Ascending aorta (tissue), 2 donors: ENCODE measurements at places on chromosomes 3 and 15. TPM values are rescaled to one million over a fixed set of nuclear protein-coding genes. Genes with fewer than 3 reads are reported as not detected.

ADAMTS17 gene
- 2.8 TPM for total RNA-seq

ZMYND10 gene
- not detected for total RNA-seq

APOD gene
- 236 TPM for total RNA-seq

VEPH1 gene
- total RNA-seq: 2.2 TPM

ARRDC4 gene
- total RNA-seq: 29.7 TPM

ABI3BP gene
- total RNA-seq: 54.2 TPM

BOC gene
- total RNA-seq: 31.3 TPM

TRAT1 gene
- 3.7 TPM for total RNA-seq

SPATA12 gene
- not detected for total RNA-seq

CA12 gene
- total RNA-seq: 10.7 TPM

P4HTM gene
- 71.9 TPM for total RNA-seq

ALDH1A3 gene
- total RNA-seq: 10.9 TPM

AMOTL2 gene
- 156 TPM for total RNA-seq

C3orf20 gene
- not detected for total RNA-seq

AQR gene
- total RNA-seq: 17.5 TPM

GPR160 gene
- 7.3 TPM for total RNA-seq

SYNPR gene
- not detected for total RNA-seq

ADCY5 gene
- 32.2 TPM for total RNA-seq

LSG1 gene
- 9.4 TPM for total RNA-seq

GP5 gene
- total RNA-seq: 0.11 TPM

CHL1 gene
- total RNA-seq: 0.53 TPM

DNA sequence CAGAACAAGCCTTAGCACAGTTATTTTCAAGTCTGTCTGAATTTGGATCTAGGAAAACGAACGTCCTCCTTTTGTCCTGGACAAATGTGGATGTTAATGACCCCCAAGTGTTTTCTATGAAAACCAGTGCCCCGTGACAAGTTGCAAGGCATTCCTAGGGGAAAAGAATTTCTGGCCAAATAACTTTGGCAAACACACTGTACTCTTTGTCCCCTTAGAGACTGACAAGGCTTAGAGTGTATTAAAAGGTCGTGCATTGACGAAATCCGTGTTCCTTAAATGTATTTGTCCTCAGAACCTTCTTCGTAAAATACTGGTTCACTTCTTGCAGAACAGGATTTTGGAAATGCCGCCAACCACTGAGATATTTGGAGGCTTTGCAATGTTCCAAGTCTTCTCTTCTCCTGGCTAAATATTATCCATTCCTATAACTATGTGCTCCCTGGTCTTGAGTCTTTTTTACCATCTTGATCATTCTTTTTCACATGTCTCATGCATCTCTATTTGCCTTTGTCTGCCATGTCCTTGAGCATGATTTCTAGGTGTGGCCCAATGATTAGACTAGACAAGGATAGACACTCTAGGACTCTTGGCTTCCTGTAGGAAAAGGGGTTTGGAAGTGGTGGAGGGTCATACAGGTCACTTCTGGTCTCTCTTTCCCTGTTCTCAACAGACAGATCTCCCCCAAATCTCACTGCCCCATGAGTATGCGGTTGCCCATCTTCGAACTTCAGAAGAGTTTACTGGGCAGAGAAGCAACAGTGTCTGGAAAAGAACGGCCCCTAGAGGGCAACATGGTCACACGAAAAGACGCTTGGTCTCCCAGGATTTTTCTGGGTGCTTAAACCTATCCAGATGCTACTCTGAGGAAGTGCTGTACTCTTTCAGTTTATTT is 117.5 kb downstream of the EDEM1 start:
- no peak for DNase-seq

DNA sequence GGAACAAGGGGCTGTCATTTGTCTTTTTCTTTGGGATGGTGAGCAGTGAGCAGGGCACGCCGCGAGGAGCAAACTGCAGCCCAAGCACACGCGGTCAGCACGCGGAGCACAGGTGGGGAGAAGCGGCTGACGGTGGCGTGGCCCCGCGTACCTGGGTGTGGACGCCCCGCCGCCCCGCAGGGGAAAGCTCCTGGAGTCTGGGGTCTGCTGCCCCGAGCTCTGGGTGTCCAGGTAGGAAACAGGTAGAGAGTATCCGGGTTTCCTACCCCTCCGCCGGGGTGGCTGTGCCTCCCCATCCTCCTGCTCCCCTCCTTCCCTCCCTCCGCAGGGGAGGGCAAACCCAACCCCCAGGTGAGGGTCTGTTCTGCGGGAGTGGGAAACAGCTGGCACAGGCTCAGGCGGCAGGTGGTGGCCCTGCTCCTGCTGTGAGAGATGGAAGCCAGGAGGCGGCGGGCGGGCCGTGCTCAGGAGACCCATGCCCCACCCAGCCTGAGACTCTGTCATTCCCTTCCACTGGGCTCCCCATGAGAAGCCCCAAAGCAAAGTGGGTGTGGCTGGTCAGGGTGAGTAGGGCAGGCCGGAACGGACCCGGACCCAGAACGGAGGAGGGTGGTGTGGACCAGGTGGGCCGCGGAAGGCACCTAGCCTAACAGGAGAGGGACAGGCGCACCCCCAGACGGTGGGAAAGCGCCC is 56.9 kb upstream of the CGNL1 start:
- DNase-seq: no peak

DNA sequence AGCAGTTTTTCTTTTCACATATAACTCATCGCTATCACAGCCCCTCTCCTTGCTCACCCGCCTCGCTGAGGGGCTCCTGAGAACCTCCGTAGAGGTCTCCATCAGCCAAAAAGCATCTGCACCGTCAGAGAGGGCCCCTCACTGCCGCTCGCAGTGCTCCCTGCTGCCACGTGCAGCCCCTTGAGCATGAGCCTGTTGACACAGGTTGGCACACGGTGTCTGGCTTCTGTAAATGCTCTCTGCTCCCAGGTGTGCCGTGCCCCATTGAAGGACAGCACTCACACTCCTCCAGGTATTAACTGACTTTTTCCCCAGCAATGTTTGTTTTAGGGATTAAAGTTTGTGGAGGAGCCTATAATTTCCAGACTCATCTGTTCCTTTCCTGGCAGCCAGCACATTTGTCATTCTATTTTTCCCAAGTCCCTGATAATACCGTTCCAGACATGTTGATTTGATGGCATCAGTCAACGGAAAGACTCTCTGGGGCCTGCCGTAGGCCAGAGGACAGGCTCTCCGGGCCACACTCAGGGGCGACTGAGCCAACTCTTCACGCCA is 2.1 kb upstream of the FURIN start:
- no peak for DNase-seq

GRCh38 chr3:58322793-58323192 is 9.9 kb upstream of the PXK start:
- no peak for DNase-seq

DNA sequence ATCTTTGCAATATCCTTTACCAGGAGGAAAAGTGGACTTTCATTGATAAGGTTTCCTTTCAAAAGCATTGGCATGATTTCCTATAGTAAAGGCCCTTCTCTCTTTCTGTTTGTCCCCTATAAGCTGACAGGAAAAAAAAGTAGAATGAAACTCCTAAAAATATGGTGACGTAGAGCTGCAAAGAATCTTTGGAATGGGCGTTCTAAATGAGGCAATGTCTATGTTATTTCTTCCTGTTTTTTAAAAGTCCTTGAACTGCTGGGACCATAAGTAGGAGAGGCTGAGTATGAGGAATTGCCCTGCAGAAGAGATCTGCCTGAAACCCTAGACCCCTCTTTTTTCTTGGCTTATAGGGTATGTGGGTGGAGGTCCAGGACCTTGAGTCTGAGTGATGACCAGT is 17.2 kb downstream of the ST3GAL6 start:
- DNase-seq: no peak

- no peak for DNase-seq
Observed at GRCh38 chr3:44411031-44411645, 66.3 kb downstream of the ZNF445 start.

GRCh38 chr3:101635954-101636798 is 40.8 kb downstream of the ZBTB11 start:
- DNase-seq: no peak

GRCh38 chr3:186361246-186361761 is 730 bp downstream of the DGKG start:
- no peak for DNase-seq

GRCh38 chr15:88658070-88658965 is 19.5 kb downstream of the ISG20 start:
- DNase-seq: no peak

DNA sequence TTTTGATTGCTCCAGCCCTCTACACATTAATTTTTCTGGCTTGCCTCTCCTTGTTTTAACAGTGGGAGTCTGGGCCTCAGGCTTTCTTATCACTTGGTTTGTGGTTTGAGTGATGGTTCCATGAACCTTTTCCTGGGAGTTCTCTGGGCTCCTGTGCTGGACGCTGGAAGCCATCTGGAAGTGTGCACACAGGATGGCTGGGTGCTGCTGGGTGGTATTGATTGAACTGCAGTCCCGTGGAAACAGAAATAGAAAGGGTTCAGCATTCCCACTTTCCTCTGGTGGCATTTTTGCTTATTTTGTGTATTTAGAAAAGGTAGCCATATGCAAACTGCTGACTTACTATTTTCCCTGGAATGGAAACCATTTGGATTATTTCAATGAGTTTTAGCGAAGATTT is 25.6 kb downstream of the MITF start:
- no peak for DNase-seq

GRCh38 chr3:41178576-41178975 is 20.7 kb upstream of the CTNNB1 start:
- no peak for DNase-seq

DNA sequence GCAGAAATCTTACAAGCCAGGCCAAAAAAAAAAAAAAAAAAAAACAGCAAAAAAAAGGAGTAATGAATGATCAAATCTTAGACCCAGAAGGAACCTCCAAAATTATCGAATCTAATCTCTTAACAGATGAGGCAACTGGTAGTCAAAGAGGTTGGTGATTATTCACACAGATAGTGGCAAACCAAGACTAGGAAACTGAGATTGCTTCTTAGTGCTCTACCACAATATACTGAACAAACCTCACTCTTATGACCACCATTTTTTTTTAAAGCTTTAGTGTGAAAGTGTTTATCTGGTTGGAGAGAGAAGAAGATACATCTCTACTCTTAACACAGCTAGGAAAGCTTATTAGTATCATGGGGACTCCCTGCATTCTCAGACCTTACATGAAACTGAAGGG is 17.3 kb downstream of the ATOSA start:
- DNase-seq: no peak

- no peak for DNase-seq
Observed at GRCh38 chr3:143977341-143978262, 6.0 kb downstream of the DIPK2A start.

DNA sequence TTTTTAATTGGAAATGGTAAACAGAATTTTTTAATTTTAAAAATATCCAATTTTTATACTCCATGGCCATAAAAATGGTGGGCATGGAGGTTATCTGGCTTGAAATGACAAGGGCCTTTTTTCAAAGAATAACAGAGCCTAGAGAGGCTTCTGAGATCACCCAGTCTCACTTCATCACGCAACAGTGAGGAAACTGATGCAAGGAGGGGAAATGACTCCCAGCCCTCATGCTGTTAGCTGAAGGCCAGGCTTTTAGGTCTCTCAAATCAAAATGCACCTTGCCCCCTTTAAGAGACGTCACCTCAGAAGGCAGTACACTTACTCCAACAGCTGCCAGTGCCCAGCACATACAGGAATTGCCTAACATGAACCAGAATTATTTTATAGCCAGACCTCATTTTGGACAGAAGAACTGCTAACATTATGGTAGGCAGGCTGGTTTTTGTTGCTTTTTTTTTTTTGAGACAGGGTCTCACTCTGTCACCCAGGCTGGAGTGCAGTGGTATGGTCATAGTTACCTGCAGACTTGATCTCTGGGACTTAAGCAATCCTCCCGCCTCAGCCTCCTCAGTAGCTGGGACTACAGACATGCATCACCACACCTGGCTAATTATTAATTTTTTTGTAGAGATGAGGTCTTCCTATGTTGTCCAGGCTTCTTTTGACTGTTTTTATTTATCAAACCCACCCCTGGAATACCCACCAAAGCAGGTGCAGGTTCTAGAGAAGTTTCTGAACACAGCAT is 9.1 kb downstream of the RAB43 start:
- no peak for DNase-seq

GRCh38 chr3:98070840-98071239 is 16.1 kb upstream of the OR5AC2 start:
- DNase-seq: no peak

DNA sequence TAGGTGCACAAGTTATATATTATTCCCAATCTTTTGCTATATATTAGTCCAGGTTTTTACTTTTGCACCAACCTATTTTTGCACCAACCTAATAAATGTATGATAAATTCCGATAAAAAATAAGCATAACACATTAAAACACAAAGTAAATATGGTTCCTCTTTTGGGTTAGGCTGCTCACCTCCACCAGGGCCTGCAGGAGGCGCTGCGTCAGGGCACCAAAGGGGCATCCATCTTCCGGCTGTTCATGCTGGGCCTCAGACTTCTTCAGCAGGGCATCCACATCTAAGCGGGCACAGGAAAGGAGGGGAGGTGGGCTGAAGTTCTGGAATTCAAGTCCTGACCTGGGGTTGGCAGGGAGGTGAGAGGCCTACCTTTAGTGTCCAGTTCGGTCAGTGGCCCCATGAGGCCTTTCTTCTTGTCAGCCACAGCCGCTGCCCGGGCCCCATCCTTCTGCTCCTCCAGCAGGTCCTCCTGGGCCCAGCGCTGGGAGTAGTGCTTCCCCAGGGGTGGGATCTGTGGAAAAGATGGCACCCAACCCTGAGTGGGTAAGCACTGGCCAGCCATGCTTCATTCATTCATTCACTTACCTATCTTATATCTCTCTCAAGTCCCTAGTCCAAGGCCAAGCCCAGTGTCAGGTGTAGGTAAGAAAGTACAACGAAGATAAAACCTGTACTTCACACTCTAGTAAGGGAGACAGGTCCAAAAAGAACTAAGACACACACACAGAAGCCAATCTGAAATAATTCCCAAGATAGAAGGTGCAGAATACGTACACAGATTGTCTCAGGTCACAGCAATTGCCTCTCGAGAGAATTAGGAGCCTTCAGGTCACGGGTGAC is 5.2 kb downstream of the TADA3 start:
- DNase-seq: no peak

- no peak for DNase-seq
Observed at GRCh38 chr15:41490355-41490754, 3.3 kb upstream of the ITPKA start.

- peak; percentile 72 for DNase-seq
Observed at GRCh38 chr3:23202203-23202920, 765 bp upstream of the UBE2E2 start.
